SK-MEL-5 (cell line): ENCODE measurements at places on chromosomes 5 and 9. TPM values are rescaled to one million over a fixed set of nuclear protein-coding genes. Genes with fewer than 3 reads are reported as not detected.

GABRA1 gene
- total RNA-seq, result not detected in 2 replicates

SLC27A6 gene
- total RNA-seq, result not detected in 2 replicates

STOM gene
- total RNA-seq, result 516 and 517 TPM in 2 replicates

PCA3 gene
- total RNA-seq, result 0.13 and 0.21 TPM in 2 replicates

MSX2 gene
- total RNA-seq, result 2.0 and 3.5 TPM in 2 replicates

PCDHB2 gene
- total RNA-seq, result 0.95 and 1.8 TPM in 2 replicates

RANBP17 gene
- total RNA-seq, result 17.8 and 18.0 TPM in 2 replicates

NFIL3 gene
- total RNA-seq, result 10.1 and 11.3 TPM in 2 replicates

CDO1 gene
- 0.42 and 1.1 TPM in 2 replicates for total RNA-seq

NEURL1B gene
- 0.11 and 0.32 TPM in 2 replicates for total RNA-seq

PCDHGA5 gene
- 0.56 and 0.66 TPM in 2 replicates for total RNA-seq
